ENCODE measurements at places on chromosomes 3 and 15.

DNA sequence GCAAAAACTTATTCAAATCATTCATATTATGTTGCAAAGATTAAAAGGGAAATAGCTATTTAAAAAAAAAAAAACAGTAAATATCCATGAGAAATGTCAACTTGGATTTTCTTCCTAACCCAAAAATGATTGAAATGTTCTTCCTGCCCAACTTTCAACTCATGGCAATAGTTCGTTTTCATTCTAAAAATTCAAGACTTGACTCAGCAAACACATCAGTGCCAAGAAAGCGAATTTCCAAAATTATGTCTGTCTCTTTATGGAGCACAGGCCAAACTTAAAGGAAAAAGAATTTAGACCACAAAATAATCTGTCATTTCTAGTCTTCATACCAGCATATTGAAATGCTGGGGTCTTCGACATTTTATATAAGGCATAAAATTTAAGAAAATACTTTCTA is 63.7 kb downstream of the MAGI1 start:
- no peak for DNase-seq

- DNase-seq = no peak
These were observed 41.0 kb upstream of the ZNF280D start for GRCh38 chr15:56774356-56774755.

GRCh38 chr15:30929064-30929669 is 25.5 kb downstream of the FAN1 start:
- no peak for DNase-seq

DNA sequence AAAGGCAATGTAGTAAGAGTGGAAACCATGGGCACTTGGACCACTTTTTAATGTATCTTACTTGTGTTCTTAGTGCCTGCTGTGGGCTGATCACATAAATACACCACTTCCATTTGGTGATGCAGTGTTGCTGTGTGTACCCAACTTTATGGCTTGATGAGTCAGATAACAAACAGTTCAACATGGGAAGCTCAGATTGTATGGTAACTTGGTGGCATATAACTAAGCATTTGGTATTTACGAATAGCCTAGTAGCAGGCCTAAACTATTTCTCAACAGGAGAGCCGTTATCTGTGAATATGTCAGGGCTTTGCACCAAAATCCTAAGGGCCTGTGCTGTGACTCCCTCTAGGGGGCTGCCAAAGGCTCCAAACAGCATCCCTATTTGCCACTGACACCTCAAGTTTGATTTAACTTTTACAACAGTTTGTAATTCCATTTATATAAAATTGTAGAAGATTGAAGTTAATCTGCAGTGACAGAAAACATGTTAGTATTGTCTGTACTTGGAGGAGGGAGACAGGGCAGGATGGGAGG is 640.4 kb upstream of the CADM2 start:
- no peak for DNase-seq
